C1 segment of cervical spinal cord (tissue), 14 donors: ENCODE measurements at places on chromosomes 5 and 9.

DNA sequence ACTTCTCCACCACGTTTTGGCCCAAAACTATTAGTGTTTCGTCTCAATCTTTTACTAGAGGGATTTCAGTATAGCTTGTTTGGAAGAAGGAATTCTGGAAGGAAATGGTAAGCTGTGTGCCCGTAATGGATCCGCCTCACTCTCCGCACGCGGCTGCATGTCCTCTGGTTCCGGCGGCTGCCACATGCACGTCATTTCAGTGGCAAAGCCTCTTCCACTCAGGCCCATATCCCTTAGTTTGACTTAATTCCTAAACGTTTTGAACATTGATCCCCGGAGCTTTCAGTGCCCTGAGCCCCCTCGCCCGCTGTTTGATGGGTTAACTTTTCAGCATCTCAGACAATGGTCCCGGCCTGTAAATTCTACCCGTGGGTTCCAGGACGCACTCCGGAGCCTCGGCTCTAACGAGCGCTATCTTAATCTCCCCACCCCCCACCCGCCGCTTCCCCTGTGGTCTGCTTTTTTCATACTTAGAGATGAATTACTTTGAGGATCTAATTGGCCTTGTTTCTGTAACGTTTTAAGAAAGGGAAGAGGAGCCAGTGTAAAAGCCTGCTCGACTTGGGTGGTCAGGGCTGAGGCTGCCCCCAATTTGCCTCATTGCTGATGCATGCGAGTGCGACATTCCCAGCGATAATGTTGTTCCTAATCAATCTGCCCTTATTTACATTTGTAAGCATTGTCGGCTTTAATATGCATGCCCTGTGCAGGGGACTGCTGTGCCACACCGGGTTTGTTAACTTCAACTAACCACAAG, 4.6 kb downstream of the PTCH1 start:
- no peak for DNase-seq

DNA sequence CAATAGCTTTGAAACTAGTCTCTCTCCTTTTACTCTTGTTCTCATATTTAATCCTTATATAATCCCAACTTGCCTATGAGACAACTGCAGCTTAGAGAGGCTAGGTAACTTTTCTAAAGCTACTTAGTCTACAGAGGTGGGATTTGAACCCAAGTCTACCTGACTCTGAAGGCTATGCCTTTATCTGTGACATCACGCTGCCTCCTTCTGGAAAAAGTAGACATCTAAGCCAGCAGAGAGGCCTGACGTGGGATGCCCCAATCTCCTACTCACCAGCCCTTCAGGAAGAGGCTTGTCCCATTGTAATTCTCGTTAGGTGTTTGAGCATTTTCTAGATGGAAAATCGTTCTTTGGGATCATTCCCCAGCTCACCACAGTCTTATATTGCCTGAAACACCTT, 167.5 kb downstream of the HSPA4 start:
- DNase-seq, result no peak

DNA sequence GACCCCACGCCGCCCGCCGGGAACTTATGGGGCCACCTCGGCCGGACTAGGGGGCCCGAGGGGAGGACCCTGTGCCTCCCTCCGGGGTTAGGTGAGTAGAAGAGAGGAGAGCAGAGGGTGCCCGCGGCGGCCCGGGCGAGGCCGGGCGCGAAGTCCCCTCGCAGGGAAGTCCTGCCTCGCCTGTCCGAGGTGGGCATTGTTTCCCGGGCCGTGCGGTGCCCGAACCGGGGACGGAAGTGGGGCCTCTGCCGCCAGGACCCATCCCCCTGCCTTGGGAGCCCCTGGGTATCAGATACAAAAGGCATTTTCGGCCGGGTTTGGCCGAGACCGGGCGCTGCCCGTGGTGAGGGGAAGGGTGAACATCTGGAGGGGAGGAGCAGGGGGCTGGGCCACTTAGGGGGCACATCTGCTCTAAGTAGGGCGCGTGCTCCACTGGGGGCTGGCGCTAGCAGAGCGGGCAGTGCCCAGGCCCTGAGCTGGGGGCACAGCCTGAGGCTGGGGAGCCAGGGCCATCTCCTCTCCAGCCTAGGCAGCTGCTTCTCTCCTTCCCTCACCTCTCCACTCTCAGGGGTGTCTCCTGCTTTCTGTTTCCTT, 48.2 kb downstream of the DAB2IP start:
- no peak for DNase-seq

DNA sequence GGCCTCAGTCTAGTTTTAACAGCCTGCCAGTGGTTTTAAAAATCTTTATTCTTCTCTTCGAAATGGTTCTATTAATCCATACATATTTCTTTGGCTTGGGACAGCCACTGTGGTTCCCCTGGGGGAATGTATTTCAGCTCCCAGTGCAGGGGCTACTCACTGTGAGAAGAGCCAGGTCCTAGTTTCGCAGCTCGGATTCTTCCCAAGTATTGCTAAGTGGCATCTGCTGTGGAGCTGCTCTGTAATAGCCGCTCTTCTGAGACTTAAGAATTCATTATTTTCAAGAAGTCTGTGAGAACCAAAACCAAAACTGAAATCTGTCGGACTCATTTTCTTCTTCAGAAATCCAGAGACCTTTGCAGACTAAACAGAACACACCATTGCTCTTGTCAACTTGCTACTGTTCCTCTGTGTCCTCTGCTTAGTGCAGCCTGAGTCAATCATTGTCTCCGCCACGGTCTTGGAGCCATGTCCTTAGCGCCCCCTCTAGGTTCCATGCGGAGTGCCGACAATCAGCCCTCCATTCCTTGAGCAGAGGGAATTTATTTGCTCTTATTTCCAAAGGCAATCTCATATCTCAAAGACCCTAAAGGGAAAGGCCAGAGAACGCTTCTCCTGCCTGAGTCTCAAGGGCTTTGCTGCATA, 478.2 kb downstream of the SPATA31D1 start:
- DNase-seq, result no peak

DNA sequence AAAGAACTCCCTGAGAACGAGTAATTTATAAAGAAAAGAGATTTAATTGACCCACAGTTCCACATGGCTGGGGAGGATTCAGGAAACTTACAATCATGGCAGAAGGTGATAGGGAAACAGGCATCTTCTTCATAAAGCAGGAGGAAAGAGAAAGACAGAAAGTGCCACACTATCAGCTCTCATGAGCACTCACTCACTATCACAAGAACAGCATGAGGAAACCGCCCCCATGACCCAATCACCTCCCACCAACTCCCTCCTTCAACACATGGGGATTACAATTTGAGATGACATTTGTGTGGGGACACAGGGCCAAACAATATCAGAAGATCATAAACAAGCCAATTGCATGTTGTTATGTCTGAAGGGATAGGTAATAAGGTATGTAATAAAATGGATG, 935.9 kb upstream of the COX7C start:
- no peak for DNase-seq

DNA sequence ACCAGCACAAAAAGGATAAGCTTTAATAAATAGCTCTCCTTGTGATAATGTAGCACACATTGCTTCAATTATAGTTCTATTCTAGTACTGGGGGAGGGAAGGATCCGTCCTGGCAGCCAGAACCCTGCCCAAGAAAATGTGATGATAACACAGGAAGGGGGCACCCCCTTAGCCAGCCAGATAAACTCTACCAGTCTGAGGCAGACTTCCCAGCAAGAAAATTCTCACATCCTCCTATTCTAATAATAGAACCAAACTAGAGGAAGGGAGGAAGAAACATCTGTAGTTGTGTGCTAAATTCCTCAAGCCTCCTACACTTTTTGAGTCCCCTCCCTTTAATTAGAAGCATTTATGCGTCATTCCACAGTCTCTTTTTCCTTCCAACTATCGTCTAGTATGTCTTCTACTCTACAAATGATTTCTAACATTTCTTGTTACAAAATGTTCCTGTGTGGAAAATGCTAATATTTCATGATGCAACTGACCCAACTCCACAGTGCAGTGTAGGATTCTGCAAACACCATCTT, 261.0 kb downstream of the SEMA5A start:
- DNase-seq, result no peak

DNA sequence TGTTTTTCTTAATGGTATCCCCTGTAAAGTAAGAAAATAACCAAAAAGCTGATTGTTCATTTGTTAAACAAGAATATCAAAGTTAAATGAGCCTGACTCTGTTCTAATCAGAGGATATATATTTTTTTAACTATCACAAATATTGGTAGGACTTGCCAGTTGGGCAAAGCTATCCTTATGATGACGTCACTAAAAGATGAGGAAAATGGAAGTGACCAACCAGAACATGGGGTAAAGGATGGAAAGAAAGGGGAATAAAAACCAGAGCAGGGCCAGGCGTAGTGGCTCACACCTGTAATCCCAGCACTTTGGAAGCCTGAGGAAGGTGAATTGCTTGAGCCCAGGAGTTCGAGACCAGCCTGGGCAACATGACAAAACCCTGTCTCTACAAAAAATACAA, 811.6 kb upstream of the DMAC1 start:
- no peak for DNase-seq

GRCh38 chr9:97958812-97959511, 21.0 kb upstream of the HEMGN start:
- peak; percentile 28 for DNase-seq

- DNase-seq, result no peak
Measured at GRCh38 chr9:133803028-133803585, 65.0 kb upstream of the SARDH start.

- no peak for DNase-seq
Measured at GRCh38 chr5:153903321-153903720, 135.4 kb downstream of the FAM114A2 start.

GRCh38 chr9:28082671-28083070, 509.4 kb upstream of the C9orf72 start:
- DNase-seq, result no peak

GRCh38 chr5:126716861-126717260, 60.1 kb upstream of the LMNB1 start:
- DNase-seq, result no peak

GRCh38 chr9:134353539-134353938, 27.3 kb downstream of the RXRA start:
- no peak for DNase-seq

DNA sequence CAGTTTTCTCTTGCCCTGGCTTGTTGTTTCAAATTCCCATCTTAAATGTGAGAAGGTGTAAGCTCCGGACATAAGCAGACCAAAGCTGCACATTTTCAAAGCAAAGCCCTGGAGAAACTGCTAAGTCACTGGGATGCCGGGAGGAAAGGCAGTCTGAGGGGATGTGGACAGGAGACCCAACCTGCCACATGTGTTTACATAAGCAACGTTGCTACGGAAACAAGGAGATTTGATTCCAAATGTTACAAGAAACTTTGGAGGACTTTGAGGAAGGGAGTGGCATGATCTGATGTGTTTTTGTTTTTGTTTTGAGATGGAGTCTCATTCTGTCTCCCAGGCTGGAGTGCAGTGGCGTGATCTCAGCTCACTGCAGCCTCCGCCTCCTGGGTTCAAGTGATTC, 25.7 kb upstream of the INSYN2B start:
- no peak for DNase-seq

DNA sequence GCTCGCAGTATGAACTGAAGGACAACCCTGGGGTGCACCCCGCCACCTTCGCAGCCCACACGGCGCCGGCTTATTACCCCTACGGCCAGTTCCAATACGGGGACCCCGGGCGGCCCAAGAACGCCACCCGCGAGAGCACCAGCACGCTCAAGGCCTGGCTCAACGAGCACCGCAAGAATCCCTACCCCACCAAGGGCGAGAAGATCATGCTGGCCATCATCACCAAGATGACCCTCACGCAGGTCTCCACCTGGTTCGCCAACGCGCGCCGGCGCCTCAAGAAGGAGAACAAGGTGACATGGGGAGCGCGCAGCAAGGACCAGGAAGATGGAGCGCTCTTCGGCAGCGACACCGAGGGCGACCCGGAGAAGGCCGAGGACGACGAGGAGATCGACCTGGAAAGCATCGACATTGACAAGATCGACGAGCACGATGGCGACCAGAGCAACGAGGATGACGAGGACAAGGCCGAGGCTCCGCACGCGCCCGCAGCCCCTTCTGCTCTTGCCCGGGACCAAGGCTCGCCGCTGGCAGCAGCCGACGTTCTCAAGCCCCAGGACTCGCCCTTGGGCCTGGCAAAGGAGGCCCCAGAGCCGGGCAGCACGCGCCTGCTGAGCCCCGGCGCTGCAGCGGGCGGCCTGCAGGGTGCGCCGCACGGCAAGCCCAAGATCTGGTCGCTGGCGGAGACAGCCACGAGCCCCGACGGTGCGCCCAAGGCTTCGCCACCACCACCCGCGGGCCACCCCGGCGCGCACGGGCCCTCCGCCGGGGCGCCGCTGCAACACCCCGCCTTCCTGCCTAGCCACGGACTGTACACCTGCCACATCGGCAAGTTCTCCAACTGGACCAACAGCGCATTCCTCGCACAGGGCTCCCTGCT, 3.8 kb downstream of the IRX1 start:
- DNase-seq, result no peak

- no peak for DNase-seq
Measured at GRCh38 chr5:23977997-23978396, 470.6 kb downstream of the PRDM9 start.
